ENCODE measurements at places on chromosomes 2 and 18. TPM values are rescaled to one million over a fixed set of nuclear protein-coding genes. Genes with fewer than 3 reads are reported as not detected.

SPIRE1 gene
- total RNA-seq, result 39.6 TPM

GRCh38 chr2:240419723-240420122 lies 15.7 kb upstream of the GPC1 start:
- H3K27ac ChIP-seq, result no peak overlapping the region
- no peaks in the 10 kb centered on the region for H3K27me3 ChIP-seq
- H3K4me3 ChIP-seq, result no peak overlapping the region

AP1S3 gene
- 0.95 TPM for total RNA-seq

DNA sequence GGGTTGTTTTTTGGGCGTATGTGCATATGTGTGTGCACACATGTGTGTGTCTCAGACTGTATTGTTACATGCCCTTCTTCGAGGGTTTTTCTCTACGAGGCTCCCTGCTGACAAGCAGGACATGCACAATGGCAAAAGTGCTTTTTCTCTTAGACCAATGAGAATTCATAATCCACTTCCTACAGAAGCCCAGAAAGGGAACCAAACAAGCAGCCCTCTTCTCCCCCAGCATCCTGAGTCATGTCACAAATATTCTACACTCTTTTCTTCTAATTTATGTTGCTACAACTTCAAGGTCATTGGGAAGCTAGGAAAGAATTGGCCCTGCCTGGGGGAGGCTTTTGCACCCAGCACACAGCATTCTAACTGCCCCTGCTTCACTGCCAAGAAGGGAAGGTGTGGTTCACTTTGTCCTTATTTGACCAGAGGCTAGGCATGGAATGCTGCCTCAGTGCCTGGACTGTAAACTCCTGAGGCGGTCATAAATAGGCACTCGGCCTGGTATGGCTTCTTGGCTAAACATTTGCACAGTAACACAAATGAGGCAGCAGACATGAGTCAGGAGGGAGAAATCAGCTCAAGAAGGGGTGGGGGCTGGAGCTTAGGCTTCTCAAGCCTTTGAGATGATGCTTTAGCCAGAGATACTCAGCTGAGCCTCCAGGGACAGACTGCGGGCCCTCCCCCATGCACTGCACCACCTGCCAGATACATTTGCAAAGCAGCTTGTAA lies 92.7 kb upstream of the KLF7 start:
- DNase-seq, result peak; percentile 82
- H3K4me1 ChIP-seq, result peaks cover 24% of the 10 kb centered on the region
- H3K4me3 ChIP-seq, result peak overlapping the region; percentile 12
- peak overlapping the region; percentile 70 for H3K27ac ChIP-seq
- H3K36me3 ChIP-seq, result no peaks in the 10 kb centered on the region
- H3K27me3 ChIP-seq, result no peaks in the 10 kb centered on the region

GRCh38 chr2:157747695-157748370 lies 119.2 kb upstream of the ACVR1C start:
- peaks cover 6% of the 10 kb centered on the region for H3K36me3 ChIP-seq
- H3K27me3 ChIP-seq, result no peaks in the 10 kb centered on the region
- no peaks in the 10 kb centered on the region for H3K4me1 ChIP-seq
- H3K4me3 ChIP-seq, result no peak overlapping the region
- no peak overlapping the region for H3K27ac ChIP-seq

GRCh38 chr2:175948191-175948590 lies 53.9 kb downstream of the LNPK start:
- no peaks in the 10 kb centered on the region for H3K4me1 ChIP-seq
- no peaks in the 10 kb centered on the region for H3K27me3 ChIP-seq
- H3K4me3 ChIP-seq, result no peak overlapping the region
- no peak overlapping the region for H3K27ac ChIP-seq

POTEF gene
- total RNA-seq, result not detected

DNA sequence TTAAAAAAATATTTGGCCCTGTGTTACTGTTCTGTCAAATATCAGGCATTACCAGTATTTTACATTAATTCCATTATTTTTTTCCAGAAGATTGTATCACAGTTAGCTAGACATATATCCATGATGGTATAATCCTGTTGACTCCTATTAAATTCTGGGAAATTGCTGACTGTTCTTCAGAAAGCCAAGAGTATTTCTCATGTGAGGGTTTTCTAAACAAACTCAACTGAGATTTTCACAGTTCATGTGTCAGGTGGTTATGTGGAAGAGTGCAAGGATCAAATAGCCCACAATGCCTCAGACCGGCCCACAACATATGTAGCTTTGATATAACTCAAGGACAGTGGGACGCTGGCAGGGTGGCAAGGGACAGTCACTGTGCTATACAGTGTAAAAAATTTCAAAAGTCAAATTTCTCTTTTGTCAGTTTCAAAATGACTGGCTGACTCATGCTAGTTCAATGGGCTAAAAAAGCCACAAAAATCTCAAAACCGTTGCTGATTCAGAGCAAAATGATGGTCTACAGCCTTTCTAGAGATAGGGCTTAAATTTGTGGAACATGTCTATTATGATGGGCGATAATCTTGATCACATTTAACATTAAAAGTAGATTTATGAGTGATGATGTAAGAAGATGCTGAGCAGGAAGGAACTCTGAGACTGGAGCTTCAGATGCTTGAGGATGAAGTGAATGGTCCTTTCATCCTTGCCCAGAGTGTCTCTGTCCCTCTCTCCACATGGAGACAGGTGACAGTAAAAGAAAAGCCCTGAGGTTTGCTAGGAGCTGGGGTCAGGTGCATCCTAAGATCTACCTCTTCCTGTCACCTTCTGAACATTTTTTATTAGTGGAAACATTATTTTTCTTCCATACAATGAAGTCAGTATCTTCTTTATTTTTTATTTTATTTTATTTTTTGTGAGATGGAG lies 175.8 kb upstream of the PIEZO2 start:
- no peaks in the 10 kb centered on the region for H3K27me3 ChIP-seq
- H3K36me3 ChIP-seq, result no peaks in the 10 kb centered on the region
- peaks cover 12% of the 10 kb centered on the region for H3K4me1 ChIP-seq
- DNase-seq, result no peak

DNA sequence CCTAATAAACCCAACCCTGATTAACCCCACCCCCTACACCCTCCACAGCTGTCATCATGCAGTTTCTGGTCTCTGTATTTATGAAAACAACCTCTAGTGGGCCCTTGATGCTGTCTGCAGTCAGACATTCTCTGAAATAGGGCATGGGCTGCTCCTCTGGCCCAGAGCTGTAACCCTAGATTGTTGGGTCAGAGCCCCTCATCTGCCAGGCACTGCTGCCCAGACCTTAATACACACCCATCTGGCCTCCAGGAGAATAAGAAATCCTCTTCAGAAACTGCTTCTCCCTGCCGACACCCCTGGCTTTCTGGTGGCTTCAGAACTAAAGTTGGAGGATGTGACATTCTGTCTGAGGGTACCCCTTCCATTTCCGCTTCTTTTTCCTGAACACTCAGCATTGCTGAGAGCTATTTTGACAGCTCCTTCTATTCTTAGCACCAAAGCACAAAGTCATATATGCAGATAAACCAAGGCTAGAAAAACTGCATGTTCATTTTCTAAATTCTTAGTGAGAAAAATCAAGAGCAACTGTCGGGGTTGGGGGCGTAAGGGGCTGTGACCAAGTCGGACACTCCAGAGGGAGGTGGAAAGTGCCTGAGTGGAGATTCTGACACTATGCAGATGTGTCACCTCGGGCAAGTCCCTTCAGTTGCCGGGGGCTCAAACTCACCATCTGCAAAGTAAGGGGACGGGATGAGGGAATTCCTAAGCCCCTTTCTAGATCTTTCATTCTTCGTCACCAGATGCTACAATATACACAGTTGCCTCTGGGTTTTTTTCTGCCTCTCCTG lies 28.7 kb downstream of the SRSF7 start:
- H3K27ac ChIP-seq, result no peak overlapping the region
- H3K27me3 ChIP-seq, result no peaks in the 10 kb centered on the region
- DNase-seq, result no peak
- no peaks in the 10 kb centered on the region for H3K36me3 ChIP-seq
- H3K4me3 ChIP-seq, result no peak overlapping the region

- no peak overlapping the region for H3K4me3 ChIP-seq
- no peak for DNase-seq
- no peak overlapping the region for H3K27ac ChIP-seq
- H3K36me3 ChIP-seq, result no peaks in the 10 kb centered on the region
- no peaks in the 10 kb centered on the region for H3K4me1 ChIP-seq
These were observed 27.0 kb downstream of the SKA1 start for GRCh38 chr18:50401888-50402287.

ERFE gene
- 1.3 TPM for total RNA-seq

GRCh38 chr2:238097988-238098871 lies 1.9 kb upstream of the ESPNL start:
- H3K27me3 ChIP-seq, result no peaks in the 10 kb centered on the region
- no peak overlapping the region for H3K27ac ChIP-seq
- H3K4me1 ChIP-seq, result no peaks in the 10 kb centered on the region
- H3K4me3 ChIP-seq, result no peak overlapping the region

GRCh38 chr18:7497081-7497480 lies 70.0 kb upstream of the PTPRM start:
- no peaks in the 10 kb centered on the region for H3K36me3 ChIP-seq
- no peaks in the 10 kb centered on the region for H3K27me3 ChIP-seq
- H3K4me3 ChIP-seq, result no peak overlapping the region
- H3K4me1 ChIP-seq, result no peaks in the 10 kb centered on the region
- no peak for DNase-seq

DNA sequence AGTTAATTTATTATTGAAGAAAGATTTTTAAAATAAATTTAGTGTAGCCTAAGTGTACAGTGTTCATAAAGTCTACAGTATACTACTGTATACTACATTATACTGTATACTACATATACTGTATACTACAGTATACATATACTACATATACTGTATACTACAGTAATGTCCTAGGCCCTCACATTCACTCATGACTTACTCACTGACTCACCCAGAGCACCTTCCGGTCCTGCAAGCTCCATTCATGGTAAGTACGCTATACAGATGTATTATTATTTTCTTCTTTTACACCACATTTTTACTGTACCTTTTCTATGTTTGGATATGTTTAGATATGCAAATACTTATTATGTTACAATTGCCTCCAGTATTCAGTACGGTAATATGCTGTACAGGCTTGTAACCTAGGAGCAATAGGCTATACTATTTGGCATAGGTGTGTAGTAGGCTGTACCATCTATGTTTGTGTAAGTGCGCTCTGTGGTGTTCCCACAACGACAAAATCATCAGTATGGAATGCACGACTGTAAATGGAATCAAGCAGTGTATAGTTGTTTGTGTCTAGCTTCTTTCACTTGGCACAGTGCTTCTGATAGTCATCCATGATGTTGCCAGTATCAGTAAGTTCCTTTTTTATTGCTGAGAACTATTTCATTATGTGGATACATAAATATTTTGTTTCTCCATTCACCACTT lies 245.7 kb downstream of the MTX2 start:
- no peak overlapping the region for H3K4me3 ChIP-seq
- no peaks in the 10 kb centered on the region for H3K27me3 ChIP-seq
- no peak overlapping the region for H3K27ac ChIP-seq
- no peaks in the 10 kb centered on the region for H3K4me1 ChIP-seq
- H3K36me3 ChIP-seq, result no peaks in the 10 kb centered on the region

LHCGR gene
- total RNA-seq, result not detected

- no peak overlapping the region for H3K27ac ChIP-seq
- DNase-seq, result no peak
- H3K4me3 ChIP-seq, result no peak overlapping the region
- H3K27me3 ChIP-seq, result no peaks in the 10 kb centered on the region
These were observed 164.6 kb downstream of the RTP5 start for GRCh38 chr2:242034138-242034537.

- no peaks in the 10 kb centered on the region for H3K4me1 ChIP-seq
- H3K27ac ChIP-seq, result no peak overlapping the region
- no peaks in the 10 kb centered on the region for H3K27me3 ChIP-seq
- DNase-seq, result peak; percentile 15
- no peaks in the 10 kb centered on the region for H3K36me3 ChIP-seq
- H3K4me3 ChIP-seq, result peak overlapping the region; percentile 74
These were observed 800 bp downstream of the IL1RL2 start for GRCh38 chr2:102187496-102188150.

B4GALT6 gene
- total RNA-seq, result 0.95 TPM

GRCh38 chr2:71892896-71893295 lies 254.8 kb downstream of the CYP26B1 start:
- H3K27me3 ChIP-seq, result no peaks in the 10 kb centered on the region
- H3K27ac ChIP-seq, result no peak overlapping the region
- no peak overlapping the region for H3K4me3 ChIP-seq
- H3K36me3 ChIP-seq, result no peaks in the 10 kb centered on the region

DNA sequence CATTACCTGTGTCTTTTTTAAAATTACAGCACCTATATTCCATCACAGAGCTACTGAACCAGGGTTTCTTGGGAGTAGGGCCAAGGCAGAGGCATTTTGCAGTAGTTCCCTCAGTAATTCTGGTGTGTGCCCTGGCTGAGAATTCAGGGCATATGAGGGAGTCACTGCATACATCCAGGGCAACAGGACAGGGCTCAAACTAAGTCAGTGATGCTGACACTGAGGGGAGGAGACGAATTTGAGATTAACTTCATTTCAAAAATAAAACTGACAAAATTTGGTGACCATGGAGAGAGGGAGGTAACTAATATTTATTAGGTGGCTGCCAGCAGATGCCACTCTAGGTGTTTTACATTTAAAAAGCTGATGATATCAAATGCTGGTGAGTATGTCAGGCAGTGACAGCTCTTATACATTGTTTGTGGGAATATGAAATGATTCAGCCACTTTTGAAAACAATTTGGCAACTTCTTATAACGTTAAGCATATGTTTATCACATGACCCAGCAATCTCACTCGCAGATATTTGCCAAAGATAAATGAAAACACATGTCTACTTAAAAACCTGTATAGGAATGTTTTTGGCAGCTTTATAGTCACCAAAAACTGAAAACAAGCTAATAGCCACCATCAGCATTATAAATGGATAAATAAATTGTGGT lies 20.3 kb downstream of the STRADB start:
- H3K27me3 ChIP-seq, result no peaks in the 10 kb centered on the region
- no peak overlapping the region for H3K4me3 ChIP-seq
- H3K36me3 ChIP-seq, result peaks cover 12% of the 10 kb centered on the region
- no peaks in the 10 kb centered on the region for H3K4me1 ChIP-seq

SLC8A1 gene
- total RNA-seq, result 13.7 TPM

DNA sequence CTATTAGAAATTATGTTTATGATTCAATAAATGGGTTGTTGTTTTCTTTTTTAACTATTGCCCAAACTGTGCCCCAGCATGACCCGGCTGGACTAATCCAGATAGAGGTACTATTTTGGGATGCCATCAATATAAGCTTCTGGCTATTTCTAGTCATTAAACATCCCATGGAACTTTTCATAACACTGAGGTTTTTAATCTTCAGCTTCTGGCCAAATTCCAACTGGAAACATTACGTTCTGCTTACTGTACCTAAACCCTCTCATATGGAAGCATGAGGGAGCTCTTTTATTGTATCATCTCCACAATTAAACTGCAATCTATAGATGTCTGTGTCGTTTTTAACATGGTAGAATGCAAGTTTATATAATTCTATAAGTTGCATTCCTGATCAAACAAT lies 674.7 kb downstream of the ARHGAP15 start:
- no peaks in the 10 kb centered on the region for H3K4me1 ChIP-seq
- H3K4me3 ChIP-seq, result no peak overlapping the region
- H3K27me3 ChIP-seq, result no peaks in the 10 kb centered on the region
- DNase-seq, result no peak

ANKRD30BL gene
- total RNA-seq, result not detected

All from thoracic aorta (tissue), 2 donors.